ENCODE measurements at places on chromosomes 4 and X. TPM values are rescaled to one million over a fixed set of nuclear protein-coding genes. Genes with fewer than 3 reads are reported as not detected.

DNA sequence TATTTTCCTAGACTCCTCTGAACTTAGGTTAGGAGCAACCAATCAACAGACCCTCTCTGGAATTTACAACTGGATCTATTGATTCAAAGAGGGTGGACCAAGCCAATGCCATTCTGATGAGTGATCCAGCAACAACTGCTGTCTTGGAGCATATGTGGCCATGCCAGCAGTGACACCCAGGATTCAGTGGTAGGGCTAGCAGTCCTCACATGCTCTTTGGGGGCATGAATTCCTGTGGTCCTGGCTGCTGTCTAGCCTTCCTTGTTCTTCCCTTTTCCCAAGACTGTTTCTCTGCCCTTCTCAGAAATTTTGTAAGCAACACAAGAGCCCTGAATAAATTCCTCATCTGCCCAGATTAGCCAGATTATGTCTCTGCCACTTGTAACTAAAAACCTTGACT, 61.5 kb upstream of the GATB start:
- DNase-seq = no peak

DNA sequence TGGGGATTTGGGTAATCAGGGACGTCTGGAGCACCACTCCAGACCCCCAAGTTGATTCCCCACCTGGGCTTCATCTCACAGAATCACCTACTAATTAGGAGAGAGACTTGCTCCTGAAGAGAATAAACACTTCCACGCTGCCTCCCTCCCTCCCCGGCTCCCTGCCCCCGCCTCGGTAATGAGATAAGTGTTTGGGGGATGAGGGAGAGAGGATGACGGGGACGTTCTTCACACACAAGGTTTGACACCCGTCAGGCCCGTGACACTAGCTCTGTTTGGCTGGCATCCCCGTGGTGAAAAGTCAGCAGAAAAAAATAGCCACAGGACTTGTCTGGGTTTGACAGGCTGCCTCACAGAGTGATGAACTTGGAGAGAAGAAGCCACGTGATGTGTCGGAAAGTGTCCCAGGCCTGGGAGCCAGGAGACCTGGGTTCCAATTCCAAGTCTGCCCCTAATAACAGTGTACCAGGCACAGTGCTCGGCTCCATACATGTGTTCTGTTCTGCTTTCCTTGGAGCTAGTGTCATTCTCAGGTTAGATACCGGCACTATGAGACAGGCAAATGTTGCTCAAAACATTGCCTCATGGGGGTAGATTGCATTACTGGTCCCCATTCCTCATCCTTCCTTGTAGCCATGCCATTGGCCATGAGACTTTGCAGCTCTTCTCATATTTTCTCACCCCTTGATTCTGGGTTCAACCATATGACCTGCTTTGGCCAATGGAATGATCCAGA, 578.0 kb downstream of the BCOR start:
- DNase-seq = no peak

GRCh38 chr4:6217716-6218381, 17.5 kb upstream of the JAKMIP1 start:
- no peak for DNase-seq

DNA sequence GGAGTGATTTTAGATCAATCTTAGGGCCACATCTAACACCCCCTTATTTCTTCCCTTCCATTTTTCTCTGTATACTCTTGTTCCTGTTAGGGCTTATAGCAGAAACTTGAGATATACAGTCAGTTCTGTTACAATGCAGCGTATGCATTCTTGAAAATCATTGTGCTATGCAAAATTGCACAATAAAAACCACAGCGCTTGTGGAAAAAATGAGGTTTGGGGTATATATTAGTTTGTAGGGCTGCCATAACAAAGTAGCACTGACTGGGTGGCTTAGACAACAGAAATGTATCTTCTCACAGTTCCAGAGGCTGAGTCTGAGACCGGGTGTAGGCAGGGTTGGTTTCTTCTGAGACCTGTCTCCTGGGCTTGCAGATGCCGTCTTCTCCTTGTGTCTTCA, 59.0 kb downstream of the WWC2 start:
- DNase-seq = no peak

GRCh38 chrX:120358737-120359456, 3.0 kb upstream of the ATP1B4 start:
- DNase-seq = no peak

- no peak for DNase-seq
Observed at GRCh38 chrX:129347291-129347690, 176.0 kb downstream of the SMARCA1 start.

DNA sequence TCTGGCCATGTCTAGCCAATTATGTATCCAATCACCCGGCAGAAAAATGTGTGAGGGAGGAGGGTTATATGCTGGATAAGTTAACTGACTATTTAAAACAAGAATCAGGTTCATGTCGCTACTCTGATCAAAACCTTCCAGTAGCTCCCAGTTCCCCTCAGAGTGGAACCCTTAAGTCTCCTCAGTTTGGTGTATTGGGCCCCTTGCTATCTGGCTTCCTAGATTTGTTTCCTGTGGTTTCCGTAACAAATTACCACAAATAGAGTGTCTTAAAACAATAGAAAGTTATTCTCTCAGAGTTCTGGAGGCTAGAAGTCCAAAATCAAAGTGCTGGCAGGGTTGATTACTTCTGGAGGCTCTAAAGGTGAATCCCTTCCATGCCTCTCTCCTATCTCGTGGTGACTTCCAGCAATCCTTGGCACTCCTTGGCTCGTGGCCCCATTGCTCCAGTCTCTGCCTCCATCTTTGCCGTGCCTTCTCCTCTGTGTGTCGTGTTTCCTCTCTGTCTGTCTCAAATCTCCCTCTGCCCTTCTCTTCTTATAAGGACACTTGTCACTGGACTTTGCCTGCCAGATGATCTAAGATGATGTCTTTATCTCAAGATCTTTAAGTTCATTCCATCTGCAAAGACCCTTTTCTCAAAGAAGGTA, 10.5 kb upstream of the ENPP6 start:
- DNase-seq = no peak

The NXF2 gene
- total RNA-seq = not detected

DNA sequence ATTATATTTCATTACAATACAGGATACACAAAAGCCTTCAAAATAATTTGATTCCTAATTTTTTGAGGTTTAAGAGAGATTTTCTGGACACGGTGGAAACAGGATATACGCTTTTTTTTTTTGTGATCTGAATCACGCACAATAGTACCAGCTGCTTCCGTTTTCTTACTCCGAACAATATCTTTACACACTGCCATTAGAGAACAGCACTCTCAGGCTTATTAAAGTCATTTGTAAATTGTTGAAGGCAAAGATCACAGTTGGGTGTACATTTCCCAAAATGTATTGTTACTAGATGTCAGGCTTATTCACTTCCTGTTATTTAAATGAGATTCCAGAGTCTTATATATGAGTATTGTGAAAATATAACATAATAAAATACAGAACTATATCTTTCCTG, 71.5 kb downstream of the TMEM47 start:
- DNase-seq = no peak
